ENCODE measurements at places on chromosomes 12 and 14.

GRCh38 chr12:45509187-45509586 lies 220.3 kb upstream of the ARID2 start:
- DNase-seq, result no peak

- DNase-seq, result no peak
Observed at GRCh38 chr14:71815110-71815509, 117.1 kb upstream of the RGS6 start.

GRCh38 chr12:84685379-84685778 lies 227.2 kb downstream of the SLC6A15 start:
- DNase-seq, result no peak

GRCh38 chr12:76329159-76329558 lies 19.1 kb downstream of the BBS10 start:
- no peak for DNase-seq

GRCh38 chr14:79111987-79112501 lies 941.9 kb downstream of the NRXN3 start:
- DNase-seq, result no peak

DNA sequence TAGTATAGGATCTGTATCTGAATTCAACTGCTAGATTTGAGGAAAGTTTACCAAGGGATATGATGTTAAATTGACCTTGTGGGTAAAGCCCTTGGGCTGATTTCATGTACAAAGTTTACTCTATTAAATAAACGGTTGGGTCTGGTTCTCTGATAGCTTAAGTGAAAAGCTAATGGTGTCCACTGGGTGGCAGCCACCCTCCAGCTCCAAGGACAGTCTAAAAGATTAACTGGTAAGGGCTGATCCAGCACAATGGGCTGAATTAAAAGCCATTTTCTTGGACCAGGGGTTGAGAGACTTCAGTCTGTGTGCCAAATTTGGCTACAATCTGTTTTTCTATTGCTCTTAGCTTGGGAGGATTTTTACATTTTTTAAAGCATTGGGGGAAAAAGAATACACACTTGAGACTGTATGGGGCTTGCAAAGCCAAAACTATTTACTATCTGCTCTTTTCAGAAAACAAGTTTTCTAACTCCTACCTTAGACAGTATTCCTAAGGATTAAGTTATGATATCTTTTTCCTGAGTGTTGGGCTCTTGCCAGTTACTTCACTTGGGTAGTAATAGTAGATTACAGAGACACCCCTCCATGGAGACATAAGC lies 116.5 kb downstream of the GPHN start:
- DNase-seq, result peak; percentile 40

GRCh38 chr12:59452746-59453145 lies 143.1 kb upstream of the SLC16A7 start:
- no peak for DNase-seq

DNA sequence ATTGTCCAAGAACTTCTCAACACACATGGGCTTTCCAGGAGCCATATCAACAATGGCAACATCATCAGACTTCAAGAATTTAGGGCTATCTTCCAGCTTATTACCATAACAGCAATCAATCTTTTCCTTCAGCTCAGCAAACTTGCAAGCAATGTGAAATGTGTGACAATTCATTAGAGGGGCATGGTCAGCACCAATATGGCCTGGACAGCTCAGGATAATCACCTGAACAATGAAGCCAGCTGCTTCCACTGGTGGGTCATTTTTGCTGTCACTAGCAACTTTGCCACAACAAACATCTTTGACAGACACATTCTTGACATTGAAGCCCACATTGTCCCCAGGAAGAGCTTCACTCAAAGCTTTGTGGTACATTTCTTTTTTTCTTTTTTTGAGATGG lies 5.9 kb upstream of the NEDD1 start:
- no peak for DNase-seq

- no peak for DNase-seq
Observed at GRCh38 chr12:113194971-113195391, 9.5 kb downstream of the RITA1 start.

- no peak for DNase-seq
Observed at GRCh38 chr14:91065266-91065665, 4.8 kb upstream of the RPS6KA5 start.

DNA sequence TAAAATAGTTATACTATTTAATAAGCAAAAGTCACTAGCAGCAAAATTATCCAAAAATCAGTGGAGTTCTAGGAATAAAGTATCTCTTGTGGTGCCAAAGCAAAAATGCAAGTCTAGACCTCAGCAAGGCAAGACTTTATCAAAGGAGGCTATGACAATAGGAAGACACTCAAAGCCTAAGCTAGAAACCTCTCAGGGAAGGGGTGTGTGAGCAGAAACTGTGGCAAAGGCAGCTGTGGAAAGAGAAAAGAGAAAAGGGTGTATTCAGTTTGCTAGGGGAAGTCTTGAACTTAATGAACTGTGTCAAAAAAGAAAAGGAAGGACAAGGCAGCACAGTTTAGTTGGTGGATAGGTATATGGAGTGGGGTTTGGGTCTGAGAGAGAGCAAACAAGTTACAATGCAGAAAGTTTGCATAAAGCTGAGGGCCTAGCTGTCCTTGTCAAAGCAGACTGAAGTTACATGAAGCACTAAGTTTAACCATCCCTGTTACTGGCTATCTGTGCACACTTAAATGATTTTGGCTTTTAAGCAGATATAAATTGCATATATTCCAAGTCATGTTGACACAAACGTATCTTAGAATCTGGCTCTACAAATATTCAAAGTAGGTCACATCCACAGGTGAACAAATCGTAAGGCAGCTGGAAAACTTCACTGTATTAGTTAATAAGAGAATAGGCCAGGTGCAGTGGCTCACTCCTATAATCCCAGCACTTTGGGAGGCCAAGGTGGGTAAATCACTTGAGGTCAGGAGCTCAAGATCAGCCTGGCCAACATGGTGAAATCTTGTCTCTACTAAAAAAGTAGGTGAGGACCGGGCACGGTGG lies 31.0 kb upstream of the AMN1 start:
- DNase-seq, result no peak

- DNase-seq, result no peak
Observed at GRCh38 chr14:73686901-73687300, 27.3 kb downstream of the PNMA1 start.

DNA sequence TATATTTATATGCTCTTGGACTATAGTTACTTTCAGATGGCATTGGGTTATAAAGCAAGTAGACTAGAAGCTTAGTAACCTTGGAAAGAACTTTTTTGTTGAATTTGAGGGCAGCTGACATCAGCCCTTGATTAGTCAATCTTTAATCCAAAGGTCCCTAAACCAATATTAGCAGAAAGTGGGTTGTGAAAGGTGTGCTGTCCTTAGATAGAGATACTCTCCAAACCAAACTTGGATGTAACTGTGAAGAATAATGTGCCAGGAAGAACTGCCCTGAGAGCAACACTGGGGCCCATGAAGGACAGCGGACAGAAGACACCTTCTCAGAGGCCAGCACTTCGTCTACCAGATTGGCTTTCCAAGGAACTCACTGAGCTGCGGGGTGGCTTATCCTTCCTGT lies 10.6 kb downstream of the CD163 start:
- DNase-seq, result no peak

DNA sequence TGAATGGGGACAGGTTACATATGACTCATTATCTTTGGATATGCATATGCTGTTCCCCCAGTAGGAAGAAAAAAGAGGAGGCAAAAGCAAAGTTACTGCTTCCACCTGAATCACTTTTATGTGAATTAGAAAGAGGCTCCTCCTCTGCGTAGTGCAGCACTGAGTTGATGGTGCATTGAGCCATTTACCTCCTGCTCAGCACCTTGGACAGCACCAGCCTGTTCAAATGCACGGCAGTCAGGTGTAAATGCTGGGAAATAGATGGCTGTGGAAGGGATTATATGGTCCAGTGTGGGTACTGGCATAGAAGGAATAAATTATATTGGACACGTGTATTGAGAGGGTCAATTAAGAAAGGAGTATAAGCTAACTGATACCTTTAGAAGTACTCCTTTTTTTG lies 541.9 kb upstream of the SEL1L start:
- DNase-seq, result no peak

DNA sequence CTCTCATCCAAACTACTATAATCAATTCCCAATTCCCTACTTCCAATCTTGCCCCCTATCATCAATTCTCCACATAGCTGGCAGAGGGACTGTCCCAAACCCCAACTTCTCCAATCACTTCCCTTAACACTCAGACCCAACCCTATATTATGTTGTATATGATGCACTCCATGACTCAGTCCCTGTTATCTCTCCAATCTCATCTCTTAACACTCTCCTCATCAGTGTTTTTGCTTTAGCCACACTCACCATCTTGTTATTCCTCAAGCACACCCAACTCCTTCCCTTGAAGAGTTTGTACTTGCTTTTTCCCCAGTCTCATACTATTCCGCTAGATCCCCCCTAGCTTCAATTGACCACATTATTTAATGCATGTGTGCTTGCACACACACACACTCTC lies 4.9 kb downstream of the RHOJ start:
- no peak for DNase-seq

DNA sequence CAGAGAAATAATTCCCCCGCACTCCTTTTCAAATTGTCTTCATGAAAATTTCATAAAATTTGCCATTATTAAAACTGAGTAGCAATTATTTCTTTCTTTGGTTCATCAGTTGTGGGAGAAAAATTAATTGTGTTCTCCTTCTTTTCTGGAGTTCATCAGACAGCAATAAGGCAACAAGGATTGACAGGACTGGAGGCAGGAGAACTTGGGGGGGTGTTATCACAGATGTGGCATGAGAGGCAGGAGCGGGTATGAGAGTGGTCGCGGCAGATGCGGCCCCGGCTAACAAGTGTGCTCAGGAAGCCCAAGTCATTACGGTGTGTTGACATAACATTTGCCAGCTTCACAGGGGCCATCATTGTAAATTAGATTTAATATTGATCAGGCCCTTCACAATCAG lies 306.6 kb upstream of the TMPO start:
- DNase-seq, result no peak

DNA sequence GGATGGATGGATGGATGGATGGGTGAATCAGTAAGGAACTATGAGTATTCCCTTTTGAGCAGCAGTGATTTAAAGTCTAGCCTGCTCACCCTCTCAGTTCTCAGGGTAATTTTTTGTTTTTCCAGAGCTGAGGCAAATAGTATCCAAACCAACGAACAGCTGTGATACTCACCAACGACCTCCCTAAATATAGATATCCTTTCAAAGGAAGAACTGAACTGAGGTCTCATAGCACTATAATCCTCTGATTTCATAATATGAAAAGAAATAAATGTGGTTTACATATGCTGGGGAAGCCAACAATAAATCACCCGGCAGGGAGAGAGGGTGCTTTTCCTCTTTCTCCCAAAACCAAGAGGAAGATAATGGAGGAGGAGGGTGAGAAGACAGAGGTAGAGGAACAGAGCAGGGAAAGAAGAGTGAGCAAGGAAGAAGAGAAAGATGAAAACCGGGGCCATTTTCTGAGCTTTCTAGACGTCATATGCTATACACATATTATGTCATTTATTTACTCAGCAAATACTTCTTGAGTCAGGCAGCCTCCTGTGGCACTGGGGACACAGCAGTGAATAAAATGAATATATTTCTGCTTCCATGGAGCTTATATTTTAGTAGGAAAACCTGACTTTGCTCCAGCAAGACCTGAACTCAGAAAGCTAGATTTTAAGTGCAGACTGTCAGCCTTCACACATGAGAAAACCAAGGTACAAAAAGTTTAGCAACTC lies 710.7 kb upstream of the TBX3 start:
- no peak for DNase-seq

- no peak for DNase-seq
Observed at GRCh38 chr12:27922531-27923139, 49.9 kb downstream of the PTHLH start.

GRCh38 chr12:84069699-84070098 lies 842.9 kb downstream of the SLC6A15 start:
- DNase-seq, result no peak

DNA sequence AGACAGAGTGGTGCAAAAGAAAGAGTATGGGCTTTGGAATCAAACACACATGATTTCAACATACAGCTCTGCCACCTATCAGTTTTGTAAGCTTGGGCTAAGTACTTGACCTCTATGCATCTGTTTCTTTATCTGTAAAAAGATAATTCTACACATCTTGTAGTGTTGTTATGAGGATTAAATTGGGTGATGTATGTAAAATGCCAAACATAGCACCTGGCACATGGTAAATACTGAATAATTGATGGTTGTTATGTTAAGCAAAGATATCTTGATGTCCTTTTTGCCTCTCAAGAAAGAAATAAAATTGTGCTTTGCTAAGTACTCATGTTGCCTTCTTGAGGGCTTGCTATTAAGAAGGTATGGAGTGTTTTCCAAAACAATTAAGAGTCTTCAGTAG lies 2.3 kb upstream of the CSRP2 start:
- no peak for DNase-seq

DNA sequence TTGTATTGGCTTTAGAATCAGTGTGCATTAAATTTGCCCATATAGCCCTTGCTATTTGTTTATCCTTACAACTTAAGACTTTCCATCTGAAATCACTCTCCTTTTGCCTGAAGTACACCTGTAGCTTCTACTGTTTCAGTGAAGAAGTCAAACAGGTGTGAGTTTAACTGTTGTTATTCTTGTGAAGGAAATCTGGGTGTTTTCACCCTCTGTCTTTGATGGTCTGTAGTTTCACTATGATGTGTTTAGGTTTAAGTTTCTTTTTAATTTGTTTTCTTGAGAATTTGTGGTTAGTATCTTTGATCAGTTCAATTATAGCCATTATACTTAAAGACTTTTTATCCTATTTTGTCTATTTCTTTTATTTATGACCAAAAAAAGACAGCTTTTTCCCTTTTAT lies 68.9 kb upstream of the BBS10 start:
- no peak for DNase-seq

DNA sequence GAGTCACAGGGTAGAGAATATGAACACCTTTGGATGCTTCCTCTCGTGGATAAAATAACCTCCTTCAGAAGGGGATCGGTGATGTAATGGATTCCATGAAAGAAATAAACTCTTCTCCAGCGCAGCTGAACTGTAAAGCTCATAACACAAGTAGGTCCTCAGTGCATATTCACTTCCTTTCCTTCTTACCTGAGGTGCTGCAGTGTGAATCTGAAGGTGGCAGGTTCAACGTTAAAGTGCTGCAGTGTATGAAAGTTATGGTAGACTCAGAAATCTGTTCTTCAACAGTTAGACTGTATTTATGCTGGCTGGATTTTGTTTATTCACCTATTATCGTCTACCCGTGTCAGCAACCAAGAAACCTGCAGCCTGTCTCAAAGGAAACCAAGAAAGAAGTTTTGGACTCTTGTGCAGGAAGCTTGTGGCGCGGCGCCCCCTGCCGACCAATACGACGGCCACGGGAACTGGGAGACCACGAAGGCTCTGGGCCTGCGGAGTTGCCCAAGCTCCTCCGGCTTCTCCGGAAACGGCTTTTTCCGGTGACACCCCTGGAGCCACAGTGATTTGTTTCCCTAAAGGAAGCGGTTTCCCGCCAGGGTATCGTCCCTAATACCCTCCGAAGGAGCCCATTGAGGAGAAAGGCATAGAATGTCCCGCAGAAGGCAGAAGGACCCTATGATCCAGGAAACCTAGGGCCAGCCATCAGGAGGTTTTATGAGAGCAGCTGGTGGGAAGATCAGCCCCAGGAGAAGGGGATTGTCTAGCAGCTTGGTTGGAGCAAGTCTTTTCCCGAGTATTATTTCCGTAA lies 17.6 kb upstream of the RNASE3 start:
- peak; percentile 79 for DNase-seq
